ENCODE measurements at places on chromosomes 2 and 18.

- no peak for DNase-seq
Measured at GRCh38 chr2:156116113-156116512, 216.4 kb downstream of the NR4A2 start.

GRCh38 chr2:32752952-32753351 lies 125.1 kb downstream of the TTC27 start:
- no peak for DNase-seq

DNA sequence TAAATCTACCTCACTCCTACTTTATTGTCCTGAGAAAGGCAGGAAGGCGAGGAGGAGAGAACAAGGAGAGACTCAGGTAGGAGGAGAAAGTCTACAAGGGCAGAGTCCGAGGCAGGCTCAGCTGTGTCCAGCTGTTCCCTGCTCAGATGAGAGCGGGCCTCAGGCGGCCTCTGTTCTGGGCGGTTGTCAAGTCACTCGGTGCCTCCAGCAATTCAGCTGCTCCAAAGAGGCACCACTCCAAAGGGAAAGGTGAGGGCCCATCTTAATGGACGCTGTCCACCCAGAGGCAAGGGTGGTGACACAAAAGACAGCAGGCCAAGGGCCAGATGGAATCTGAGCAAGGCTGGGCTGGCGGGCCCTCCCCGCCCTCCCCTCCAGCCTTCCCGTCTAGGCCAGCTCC lies 101.4 kb upstream of the EPAS1 start:
- no peak for DNase-seq

DNA sequence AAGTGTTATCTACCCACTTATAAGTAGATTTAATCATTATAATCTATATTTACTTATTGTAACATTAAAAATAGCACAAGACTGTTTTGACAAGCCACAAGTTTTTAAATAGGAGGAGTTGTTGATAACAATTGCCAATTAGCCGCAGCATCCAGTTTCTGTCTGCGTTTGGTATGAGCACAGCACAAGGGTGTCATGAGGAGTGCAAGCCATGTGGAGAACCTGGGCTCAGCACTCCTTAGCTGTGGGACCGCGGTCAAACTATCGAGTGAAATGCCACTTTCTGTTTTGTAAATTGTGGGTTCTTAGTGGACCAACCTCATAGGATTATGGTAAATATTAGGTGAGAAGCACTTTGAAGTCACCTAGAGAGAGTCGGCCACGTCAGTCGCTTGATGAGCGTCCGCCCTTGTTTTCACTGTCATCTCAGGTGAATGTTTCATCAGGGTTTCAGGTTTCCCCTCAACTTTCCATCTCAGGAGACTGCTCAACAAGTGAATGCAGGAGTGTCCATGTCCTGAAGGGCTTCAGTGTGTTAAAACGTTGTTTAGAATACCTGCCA lies 294.5 kb downstream of the ZNF407 start:
- DNase-seq: no peak

GRCh38 chr18:35110554-35111485 lies 69.6 kb downstream of the MAPRE2 start:
- no peak for DNase-seq
